ENCODE measurements at places on chromosomes 2 and 18.

DNA sequence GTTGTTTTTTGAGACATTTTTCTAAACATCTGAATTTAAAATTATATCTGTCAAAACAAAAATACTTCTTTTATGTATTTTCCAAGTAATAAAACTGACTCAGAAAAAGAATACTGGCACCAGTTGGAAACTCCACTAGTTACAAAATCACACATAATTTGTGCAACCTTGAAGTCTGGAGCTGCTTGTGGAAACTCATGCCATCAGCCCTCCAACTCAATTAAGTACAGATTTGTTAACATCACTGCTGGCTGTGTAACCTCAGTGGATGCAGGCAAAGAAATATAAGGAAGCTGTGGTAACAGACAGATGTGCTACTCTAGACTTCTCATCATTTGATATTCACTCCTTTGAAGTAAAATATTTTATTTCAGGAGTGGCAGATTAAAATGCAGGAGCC, 30.0 kb upstream of the RAPH1 start:
- no peak for DNase-seq

DNA sequence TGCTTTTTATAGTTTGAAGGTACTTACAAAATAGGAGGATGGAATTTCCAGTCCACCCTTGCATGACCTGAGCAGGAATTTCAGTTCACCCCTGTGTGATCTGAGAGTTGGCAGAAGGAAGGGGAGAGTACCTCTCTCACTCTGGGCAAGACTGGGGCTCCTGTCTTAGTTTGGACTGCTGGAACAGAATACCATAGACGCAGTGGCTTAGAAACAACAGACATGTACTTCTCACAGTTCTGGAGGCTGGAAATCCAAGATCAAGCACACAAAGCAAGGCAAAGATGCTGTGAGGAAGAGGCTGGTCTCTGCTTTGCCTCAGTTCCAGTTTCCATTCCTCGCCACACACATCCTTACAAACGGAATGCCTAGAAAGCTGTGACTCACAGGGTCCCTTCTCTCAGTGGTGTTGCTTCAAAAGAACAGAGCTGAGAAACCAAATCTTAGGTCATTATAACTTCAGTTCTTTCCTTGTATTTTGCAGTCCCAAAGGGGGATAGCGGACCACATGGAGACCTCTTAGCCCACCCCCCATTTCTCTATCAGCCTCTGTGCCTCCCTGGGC, 108.8 kb upstream of the HAAO start:
- no peak for DNase-seq

DNA sequence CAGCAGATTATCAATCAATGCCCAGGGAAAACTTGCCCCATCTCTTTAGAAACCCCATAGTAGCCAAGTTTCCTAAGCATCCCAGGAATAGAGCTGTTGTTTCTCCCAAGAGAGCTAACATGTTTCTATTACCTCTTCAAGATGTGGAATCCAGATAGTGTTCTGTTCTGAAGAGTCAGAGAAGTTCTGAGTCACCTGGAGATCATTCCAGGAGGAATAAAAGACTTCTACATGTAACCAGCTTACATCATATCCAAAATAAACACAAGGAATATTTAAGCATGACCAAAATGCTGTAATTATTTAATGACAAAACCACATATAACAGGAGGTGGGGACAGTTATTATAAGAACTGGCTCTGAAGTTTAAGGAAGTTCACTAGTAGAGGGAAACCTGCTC, 51.0 kb upstream of the GORASP2 start:
- DNase-seq: no peak

DNA sequence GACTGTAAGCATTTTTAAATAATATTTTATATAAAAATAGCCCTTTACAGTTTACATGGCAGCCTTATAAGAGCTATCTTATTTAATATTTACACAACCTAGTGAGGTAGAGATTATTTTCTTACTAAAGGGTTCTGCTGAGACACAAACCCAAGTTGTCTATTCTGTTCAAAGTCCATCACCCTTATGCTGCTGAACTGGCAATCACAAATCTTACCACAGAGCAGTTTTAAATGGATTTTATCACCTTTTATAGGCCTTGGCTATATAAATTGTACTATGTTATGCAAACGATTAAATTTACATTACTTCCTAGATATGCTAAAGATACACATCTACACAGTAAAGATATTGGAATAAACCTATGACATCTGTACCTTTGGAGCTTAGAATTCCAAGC, 40.7 kb downstream of the RBM45 start:
- DNase-seq: no peak

- DNase-seq: no peak
Observed at GRCh38 chr18:21481739-21482138, 118.8 kb downstream of the ESCO1 start.

DNA sequence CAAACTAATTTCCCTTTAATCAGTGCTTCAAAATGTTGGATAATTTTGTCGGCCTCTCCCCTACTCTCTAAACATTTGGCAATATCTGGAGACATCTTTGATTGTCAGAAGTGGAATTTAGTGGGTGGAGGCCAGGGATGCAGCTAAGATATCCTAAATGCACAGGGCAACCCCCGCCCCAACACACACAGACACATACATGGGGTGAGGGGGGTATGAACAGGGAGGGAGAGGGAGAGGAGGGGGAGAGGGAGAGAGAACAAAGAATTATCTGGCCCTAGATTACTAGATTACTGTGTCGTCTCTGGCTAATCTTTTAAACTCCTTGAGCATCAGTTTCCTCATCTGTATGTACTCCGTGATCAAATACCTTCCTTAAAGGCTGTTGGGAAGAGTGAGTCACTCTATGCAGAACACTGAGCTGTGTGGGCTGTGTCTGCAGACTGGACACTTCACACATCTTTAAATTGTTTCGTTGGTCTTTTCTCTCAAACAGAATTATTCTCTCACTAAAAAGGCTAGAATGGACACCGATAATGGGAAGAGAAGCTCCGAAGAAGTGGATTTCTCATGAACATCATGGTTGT, 2.9 kb downstream of the RNF149 start:
- DNase-seq: peak; percentile 25

DNA sequence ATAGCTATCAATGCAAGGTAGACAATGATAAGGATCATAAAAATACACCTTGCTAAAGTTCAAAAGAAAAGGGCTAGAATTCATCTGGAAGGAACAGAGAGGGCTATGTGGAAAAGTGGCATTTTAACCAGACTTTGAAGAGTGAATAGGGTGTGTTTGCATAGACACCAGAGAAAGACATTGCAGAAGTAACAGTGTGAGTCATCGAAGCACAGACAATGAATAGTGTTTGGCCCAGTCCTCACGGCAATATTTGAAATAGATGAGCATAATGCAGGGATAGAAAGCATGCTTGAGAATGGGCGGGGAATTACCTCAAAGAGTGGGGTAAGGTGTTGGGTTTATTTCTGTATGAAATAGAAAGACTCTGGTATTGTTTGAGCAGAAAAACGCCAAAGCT, 24.2 kb downstream of the MYT1L start:
- no peak for DNase-seq

DNA sequence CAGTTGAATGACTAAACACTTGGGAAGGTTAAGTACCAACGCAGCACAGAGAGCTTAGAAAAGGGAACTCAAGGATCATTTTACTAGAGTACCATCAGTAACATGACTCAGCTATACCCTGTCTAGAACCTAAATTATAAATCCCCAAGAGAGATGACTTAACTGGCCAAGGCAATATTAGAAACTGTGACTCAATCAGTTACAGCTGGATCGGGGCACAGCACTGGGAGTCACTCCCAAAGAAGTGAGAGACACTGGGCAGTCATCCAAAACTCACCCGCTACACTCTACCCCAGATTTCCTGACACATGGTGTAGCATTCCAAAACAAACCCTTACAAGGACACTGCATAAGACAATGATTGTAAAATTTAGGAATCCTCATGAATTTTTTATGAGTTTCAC, 17.7 kb downstream of the IWS1 start:
- DNase-seq: peak; percentile 95

GRCh38 chr18:48938827-48939204, 11.9 kb downstream of the SMAD7 start:
- no peak for DNase-seq

DNA sequence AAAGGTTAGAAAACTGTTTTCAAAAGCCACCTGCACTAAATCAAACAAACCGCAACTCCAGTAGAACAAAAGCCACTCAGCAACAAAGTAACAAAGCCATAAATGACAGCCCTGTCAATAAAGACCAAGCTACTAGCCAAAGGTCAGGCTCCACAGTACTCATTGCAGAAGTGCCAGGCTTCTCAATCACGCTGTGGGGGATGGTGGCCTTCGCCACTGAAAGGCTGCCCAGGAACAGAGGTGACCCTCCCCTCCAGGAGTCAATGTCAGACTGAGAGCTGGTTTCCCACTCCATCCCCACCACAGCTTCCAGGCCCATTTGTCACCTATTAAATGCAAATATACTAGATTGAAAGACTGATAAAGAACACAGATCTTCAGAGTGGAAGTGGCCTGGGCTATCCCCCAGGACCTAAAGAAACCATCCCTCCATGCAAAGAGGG, 5.9 kb downstream of the ATP8B1 start:
- no peak for DNase-seq

- DNase-seq: no peak
Observed at GRCh38 chr2:189662669-189663226, 1.5 kb downstream of the ASNSD1 start.

- no peak for DNase-seq
Observed at GRCh38 chr18:8471372-8471771, 137.9 kb upstream of the RAB12 start.

- DNase-seq: no peak
Observed at GRCh38 chr2:195468771-195469170, 188.3 kb upstream of the SLC39A10 start.

- no peak for DNase-seq
Observed at GRCh38 chr2:127887082-127887775, 1.5 kb upstream of the AMMECR1L start.

- DNase-seq: no peak
Observed at GRCh38 chr2:197846777-197847176, 42.4 kb downstream of the PLCL1 start.

- no peak for DNase-seq
Observed at GRCh38 chr2:121796239-121796638, 40.8 kb downstream of the TSN start.

- peak; percentile 39 for DNase-seq
Observed at GRCh38 chr2:46847726-46848412, 67.7 kb downstream of the MCFD2 start.

- DNase-seq: no peak
Observed at GRCh38 chr2:137369106-137369505, 595.2 kb upstream of the HNMT start.

DNA sequence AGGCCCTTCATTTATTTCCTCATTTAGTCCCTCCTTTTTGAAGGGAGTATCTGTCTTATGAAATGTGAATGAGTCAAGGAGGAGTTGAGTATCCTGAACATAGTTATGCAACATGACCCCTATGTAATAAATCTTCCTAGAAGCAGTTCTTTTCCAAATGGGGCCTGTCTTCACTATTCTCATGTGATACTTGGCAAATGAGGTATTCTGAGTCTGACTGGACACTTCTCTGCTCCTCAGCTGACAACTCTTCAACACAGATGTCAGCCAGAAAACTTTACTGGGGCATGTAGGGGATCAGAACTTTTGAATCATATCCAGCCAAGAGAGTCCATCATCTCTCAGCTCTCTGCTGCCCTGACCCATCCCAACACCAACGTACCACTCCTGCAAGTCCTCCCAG, 291.6 kb downstream of the ZNF385B start:
- no peak for DNase-seq

DNA sequence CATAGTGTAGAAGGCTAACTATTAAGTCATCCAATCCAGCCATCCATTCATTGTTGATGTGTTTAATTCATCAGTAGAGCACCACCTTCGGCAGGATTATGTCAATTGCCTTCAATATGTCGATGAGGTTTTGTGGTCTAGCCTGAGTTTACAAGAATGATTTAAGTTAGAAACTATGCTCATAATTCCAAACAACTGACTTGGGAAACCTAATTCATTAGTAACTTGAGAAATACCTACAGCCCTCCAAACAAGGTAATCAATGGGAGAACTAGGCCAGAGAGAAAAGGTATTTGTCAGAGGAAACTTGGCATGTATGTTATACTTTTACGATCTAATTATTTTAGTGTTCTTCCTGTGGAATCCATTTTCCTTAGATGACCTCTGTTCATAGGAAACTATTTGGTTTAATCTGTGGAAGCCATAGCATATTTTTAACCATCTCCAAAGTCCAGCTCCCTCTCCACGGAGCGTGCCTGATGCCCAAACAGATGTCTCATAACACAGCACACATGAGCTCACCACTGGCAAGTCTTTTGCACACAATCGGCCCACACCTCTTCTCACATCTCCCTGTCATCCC, 148.5 kb downstream of the GFPT1 start:
- no peak for DNase-seq

- no peak for DNase-seq
Observed at GRCh38 chr2:160085662-160086061, 23.2 kb upstream of the PLA2R1 start.

DNA sequence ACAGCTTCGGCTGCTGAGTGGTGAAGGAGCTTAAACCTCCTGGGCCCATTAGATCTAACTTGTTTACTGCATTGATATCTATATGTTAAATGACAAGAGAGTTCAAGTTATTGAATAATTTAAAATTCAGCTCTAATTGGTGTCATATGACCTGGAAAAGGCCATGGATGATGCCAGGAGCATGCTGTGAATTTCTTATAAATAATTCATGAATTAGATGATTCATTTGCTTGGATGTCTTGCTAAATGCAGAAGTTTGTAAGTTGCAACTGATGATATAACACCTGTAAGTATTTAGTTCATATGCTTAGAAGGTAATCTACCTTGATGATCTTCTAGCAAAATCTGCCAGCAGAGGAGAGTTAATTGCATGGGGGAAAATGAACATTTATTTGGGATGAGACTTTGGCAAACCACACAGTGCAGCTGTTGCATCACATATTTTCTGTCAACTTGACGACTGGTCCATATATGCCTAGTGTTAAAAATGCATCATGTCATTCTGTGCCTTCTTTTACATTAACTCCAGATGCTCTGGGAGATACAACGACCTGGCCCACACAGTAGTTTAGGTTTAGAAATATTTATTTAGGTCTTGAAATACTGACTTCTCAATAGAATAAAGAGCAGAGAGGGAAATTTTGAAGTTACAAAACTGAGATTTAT, 226.3 kb downstream of the KIAA1328 start:
- no peak for DNase-seq

GRCh38 chr18:48195787-48196186, 213.4 kb downstream of the ZBTB7C start:
- no peak for DNase-seq
